T47D (cell line): ENCODE measurements at places on chromosomes 3 and 15.

DNA sequence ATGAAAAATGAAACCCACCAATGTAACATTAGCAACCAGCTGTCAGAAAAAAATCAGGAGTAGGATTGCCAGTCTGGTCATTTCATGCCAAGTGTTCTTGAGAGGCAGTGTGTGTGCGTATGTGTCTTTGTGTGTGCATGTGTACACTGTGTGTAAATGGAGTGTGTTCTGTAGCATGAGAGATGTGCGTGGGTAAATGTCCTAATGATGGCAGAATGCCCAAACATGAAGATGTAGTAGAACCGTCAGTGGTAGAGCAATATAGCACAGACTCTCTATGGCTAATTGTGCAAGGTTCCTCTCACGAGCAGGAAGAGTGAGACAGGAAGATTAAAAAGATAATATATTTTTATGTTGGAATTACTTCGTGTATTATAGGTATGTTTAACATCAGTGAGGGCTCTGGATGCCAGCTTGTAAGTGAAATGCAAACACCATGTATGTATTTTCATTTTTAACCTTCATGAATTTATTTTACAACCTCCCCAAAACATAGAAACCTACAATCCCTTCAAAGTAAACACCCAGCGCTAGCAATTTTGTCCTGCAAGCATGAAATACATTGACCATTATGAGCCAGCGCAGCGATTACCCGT lies 1038.7 kb downstream of the IGSF11 start:
- no peak for DNase-seq

DNA sequence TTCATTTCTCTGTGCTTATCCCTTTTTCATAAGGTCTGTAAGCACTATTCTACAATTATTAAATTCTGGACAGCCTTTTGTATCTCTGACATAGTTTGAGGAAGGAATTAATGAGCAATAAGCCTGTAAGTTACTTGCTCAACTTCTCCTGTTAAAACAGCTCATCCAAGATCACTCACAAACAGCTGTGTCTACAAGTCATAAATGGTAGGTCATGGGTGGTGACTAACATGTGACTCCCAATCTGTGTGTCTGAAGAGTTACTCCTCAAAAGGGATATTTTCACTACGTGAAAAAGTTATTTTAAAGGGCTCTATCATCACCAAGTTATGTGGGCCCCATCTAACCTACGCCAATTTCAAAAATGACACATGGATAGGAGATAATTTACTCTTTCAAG lies 145.2 kb upstream of the CBLB start:
- DNase-seq = no peak

DNA sequence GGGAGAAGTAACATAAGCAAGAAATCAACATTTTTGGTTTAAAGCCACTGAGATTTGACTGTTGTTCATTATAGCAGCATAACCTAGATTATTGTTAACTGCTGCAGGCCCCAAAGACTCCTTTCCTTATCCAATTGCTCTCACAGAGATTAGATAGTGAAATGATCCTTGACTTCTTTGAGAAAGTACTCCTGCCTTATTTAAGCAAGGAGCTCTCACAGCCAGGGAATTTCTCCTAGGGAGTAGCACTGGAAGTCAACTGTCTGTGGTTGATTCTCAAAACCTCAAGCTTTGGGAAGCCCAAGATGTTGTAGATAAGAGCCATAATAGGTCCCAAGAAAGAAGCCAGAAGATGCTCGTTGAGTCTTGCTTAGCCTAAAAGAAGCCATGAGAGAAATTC lies 151.8 kb upstream of the TSC22D2 start:
- DNase-seq = no peak

DNA sequence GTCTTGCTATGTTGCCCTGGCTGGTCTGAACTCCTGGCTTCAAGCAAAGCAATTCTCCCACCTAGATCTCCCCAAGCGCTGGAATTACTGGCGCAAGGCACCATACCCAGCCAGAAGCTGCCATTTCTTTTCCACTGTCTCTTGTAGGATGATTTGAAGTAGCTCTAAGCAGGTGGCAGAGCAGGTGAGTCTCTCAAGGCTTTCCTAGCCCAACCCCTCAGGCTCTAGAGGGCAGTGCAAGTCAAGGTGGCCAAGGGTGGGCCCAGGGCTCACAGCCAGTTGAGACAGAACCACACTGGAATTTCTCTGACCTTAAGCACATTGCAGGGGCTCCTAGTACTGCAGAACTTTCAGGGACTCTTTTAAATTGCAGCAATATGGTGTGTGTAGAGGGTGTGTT lies 15.6 kb upstream of the DAG1 start:
- no peak for DNase-seq

GRCh38 chr3:187960820-187961219 lies 193.1 kb upstream of the LPP start:
- DNase-seq = no peak
